Kidney glomerular epithelial cell (primary cell): ENCODE measurements at places on chromosomes 6 and 20.

- DNase-seq: no peak
Measured at GRCh38 chr6:168498161-168498843, 57.3 kb downstream of the SMOC2 start.

GRCh38 chr6:113632220-113632864 lies 224.8 kb upstream of the MARCKS start:
- peak; percentile 94 for DNase-seq

DNA sequence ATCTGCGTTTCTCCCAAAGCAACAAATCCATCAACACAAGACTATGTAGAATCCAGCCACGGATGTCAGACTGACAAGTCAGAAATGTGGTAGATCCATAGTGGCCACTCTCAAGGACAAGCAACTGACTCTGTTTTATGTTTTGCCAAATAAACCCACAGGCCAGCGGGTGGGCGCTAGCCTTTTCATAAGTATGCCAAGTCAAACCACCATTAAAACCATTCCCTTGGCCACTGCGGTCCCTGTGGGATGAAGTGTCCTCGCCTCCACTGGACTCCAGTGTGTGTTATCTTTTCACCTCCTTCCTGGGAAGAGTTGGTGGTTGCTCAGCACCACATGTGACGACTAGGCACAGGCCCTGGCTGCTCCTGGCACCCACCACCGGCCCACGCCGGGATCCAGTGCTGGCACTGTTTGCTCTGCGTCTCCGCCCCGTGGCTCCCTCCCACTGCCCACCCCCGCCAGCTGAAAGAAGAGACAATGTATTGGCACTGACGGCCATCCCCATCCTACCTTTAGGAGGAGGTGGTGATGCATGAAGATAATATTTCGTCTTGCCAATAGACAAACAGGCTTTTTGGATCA lies 103.4 kb downstream of the FOXC1 start:
- no peak for DNase-seq

DNA sequence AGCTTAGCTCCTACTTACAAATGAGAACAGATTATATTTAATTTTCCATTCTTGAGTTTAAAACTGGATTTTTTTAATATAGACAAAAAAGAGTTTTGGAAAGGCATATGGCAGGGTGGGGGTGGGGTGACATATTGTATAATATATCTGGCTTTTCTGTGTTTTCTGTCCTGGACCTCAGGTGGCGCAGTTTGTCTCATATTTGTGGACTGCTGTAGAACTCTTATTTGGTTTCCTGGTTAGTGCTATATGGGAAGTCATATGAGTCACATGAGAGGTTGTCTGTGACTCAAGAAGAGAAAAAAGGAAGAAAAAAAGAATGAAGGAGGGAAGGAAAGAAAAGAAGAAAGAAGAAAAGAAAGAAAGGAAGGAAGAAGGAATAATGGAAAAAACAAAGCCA lies 131.8 kb downstream of the CLVS2 start:
- no peak for DNase-seq

DNA sequence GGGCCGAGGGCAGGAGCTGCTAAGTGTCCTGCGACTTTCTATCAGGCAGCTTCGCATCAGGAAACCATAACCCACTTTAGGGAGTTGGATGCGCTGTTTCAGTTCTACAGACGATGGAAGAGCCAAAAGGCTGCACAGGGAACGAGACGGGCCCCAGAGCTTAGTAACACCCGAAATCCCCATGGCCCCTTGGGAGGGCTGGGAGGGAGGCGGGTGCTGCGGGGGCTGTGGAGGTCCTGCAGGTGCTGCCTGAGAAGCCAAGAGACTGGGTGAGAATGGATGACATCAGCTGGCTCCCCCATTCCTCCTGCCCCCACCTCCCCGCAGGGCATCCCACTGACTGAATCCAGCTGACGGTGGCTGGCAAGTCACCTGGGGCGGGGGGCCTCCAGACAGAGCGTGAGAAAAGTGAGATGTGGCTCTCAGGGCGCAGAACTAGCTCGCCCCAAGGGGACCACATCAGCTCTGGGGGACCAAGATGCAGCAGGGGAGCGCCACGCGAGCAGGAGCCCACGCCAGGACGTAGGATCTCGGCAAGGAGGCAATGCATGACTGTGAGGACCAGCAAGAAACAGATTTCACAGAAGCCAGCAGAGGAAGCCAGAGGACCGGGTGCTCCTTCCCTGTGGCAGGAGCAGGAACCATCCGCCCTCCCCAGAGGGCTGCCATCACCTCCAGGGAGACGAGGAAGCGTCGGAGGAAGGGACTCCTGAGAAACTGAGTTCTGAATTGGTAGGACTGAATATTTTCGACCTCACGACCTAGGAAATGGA lies 36.8 kb downstream of the PNLDC1 start:
- DNase-seq: no peak
